Activated T-cell treated with anti-CD3 and anti-CD28 coated beads for 24 hours (primary cell): ENCODE measurements at places on chromosomes 3 and 15.

- DNase-seq: no peak
Observed at GRCh38 chr3:52243791-52244628, 1.5 kb upstream of the PPM1M start.

DNA sequence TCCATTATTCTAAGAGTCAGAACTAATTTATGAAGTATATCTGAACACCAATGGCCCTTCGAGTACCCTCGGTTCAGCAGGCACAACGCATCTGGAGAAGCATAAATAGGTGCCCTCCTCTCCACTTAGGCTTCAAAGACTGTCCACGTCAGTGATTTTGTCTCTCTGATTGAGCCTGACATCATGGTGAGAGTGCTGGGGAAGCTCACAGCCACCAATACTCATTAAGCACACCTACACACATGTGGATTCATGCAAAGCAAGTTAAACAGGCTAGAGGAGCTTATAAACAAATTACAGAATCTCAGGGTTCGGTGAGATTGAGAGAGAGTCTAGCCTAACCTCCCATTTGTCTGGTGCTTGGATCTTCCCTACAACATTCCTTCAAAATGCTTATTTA lies 3.6 kb downstream of the CLDN1 start:
- no peak for DNase-seq

DNA sequence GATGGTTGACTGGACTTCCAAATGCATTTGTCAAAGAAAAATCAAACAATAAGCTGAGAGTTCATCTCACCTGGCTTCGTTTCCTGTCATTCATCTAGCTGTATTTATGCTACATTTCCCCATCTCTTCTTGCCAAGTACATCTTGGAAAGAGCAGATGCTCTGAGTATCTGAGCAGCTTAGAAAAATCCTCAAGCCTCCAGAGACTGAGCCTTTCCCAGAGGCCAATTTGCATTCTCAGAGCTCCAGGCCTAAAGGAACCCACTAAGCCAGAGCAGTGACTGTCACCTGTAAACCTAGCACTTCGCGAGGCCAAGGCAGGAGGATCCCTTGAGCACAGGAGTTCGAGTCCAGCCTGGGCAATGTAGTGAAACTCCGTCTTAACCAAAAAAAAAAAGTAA lies 100.5 kb downstream of the XXYLT1 start:
- DNase-seq: no peak

- DNase-seq: no peak
Observed at GRCh38 chr3:1910322-1910721, 188.3 kb upstream of the CNTN4 start.

DNA sequence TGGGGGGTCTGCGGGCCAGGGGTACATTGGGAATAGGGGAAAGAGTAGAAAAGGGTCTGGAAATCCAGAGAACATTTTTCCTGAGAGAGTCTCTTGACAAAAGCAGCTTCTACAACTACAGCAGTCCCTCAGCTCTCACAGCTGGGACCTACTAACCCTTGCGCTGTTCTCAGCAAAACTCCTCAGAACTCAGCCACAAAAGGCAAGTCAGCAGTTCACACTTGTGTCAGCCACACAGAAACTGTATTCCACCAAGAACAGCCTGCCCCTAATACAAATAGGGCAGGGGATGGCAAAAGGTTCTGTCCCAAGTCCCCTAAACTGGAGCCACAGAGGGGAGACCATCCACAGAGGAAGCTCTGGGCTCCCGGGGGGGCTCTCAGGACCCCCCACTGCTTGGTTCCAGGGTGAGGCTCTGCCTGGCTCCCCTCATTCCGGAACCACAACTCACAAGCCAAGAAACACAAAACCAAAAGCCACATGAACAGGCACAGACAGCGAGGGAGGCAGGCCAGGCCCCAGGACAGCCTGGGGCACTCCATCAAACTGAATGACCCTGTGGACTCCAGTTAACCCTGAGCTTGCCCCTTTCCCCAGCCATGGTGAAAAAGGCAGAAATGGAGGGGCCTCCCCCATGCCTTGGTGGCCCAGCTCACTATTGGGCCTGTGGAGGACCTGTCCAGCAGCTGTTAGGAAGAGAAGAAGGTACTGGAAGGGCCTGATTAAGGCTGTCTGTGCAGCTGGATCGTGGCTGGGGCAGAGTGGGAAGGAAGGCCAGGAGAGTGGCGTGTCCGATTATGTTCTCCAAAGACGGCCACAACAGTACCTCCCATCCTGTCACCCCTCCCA lies 162.0 kb downstream of the CHSY1 start:
- no peak for DNase-seq

- no peak for DNase-seq
Observed at GRCh38 chr15:52746162-52746757, 43.9 kb downstream of the ONECUT1 start.

DNA sequence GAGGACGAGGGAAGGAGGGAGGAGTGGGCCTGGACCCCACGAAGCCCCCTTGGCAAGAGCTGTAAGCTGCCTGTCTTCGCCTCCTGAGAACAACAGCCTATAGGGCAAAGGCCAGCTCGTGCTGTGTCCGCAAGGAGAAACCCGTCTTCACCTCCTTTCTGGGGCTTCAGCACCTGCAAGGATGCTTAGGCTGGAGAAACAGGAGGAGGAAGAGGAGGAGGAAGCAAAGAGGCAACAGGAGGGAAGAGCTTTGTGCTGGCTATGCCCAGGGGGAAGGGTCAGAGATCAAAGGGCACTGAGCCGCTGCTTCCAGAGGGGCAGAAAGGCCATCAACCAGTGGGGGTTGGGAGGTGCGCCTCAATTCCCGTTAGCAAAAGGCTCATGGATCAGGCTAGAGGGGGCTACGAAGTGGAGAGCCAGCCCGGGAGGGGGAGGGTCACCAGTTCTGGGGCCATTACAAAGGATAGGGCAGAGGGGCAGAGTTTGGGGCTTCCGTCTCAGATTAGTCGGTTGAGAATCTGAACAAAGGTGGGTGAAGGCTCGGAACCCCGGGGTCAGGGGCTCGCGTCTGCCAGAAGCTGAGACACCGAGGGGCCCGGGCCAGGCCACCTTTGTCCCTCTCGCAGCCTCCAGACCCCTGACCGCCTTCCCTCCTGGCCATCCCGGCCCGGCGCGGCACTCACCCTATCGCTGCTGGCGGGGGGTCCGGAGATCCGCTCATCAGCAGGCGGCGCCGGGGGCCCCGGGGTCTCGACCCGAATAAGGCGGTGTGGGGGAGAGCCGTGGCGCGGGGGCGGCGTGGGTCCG lies 792 bp downstream of the SHF start:
- DNase-seq: no peak

GRCh38 chr15:27438403-27439375 lies 467.7 kb downstream of the GABRG3 start:
- no peak for DNase-seq

DNA sequence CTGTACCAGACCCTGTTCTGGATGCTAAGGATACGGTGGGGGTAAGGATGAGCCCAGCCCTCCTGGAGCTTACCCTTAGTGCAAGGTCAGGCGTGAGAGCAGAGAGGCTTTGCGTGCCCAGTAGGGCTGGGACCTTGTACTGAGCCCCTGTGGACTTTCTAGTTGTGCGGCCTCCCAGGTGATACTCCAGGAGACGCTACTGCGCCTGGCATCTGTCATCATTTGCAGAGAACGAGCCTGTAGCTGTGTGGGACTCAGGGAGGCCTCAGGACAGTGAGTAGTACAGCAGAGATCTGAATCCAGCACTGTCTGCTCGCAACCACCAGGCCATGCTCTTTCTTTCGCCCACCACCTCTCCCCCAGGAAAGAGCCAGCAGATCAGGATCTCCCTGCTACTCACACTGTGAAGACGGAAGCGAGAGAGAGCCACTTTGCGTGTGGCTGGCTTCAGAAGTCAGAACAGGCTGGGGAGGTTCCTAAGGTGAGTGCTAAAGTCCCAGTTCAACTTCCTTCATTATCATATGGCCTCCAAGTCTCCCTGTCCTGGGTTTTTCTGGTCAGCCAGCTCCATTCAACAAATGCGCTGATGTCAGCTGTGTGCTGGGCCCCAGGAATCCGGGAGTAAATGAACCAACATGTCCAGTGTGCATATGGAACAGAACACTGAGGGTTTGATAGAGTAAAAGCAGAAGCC lies 38.2 kb upstream of the ITGA11 start:
- no peak for DNase-seq

DNA sequence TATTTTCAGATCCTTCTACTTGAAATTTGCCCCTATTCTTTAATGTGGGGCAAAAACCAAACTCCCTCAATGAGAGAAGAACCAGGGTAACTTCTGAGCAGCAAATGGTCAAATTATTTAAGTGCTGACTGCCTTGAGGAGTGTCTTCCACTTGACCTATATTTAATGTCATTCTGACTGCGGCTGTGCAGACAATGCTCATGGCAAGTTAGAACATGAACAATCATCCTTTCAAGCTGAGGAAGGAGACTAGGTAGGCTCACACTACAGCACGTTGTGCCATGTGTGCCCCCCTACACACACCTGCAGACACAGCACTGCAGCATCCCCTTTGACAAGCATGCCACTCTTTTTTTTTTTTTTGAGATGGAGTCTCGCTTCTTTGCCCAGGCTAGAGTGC lies 98.2 kb downstream of the OSBPL10 start:
- DNase-seq: no peak

- DNase-seq: no peak
Observed at GRCh38 chr3:189108735-189109134, 63.0 kb upstream of the TPRG1 start.

DNA sequence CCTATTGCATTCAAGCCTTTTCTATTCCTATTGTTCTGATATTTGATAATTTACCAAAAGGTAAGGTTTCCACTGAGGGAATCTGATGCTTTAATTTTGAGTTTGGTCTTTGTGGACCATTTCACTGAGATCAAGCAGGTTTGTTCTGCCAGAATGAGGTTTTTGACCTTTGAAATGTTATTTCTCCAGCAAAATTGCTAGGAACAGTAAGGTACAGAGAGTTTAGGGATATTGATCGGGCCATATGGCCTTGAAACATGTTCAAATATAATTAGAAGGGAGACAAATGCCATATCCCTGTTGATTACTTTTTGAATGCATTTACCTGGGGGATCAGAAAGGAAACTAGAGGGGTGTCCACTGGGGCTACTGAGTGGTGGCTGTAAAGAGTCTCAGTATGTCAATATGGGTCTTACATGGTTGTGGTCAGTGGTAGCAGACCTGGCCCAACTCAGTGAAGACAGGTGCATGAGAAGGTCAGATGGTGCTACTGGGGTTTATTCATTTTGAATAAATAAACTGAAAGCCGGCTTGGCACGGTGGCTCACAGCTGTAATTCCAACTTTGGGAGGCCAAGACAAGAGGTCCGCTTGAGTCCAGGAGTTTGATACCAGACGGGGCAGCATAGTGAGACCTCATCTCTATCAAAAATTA lies 100.2 kb downstream of the SV2B start:
- no peak for DNase-seq

DNA sequence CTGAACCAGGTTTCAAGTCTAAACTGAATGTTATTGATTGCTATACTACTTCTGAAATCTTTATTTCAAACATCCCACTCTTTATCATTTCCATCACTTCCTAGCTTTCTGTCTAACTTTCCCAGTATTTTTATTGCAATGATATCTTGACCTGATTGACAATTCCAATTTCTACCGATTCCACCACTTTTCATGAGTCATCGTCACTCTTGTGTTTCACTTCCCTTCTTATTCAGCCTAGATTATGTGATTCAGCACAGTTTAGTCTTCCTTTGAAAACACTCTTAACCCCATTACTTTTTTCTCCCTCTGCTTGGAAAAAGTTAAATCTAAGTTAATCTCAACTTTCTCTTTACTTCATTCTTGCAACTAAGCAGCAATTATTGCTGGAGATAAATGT lies 62.6 kb downstream of the SLC7A14 start:
- no peak for DNase-seq

- DNase-seq: no peak
Observed at GRCh38 chr3:124700880-124701684, 29.2 kb upstream of the UMPS start.

DNA sequence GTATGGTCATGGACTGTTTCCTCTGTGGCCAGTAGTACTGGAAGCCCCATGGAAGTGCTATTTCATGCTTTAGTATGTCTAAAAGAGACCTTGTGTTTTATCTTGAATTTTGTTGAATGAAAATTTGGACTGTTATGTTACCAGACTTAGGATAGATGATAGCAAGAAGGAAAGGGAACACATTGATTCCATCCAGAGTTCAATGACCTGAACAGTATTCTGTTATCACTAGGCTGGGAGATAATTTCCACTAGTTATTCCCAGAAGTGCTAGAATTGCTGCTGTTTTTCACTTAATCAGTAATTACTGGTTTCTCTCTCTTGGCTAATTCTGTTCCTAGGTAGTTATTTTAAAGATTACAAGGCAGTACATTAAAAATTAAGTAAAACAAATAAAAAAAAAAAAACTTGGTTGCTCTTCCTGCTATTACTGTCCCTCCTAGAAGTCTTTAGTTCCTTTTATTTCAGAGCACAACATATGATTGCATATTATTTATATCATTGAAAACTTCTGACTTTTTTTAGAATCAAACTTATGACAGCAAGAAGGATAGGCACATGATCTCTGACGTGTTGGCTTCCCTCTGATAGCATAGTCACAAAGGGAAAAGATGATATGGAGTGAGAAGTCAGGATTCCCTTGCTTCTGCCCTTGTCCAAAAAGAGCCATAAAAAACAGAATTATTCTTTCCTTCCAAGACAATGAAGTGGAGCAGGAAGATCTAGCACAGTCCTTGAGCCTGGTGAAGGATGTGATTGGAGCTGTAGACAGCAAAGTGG lies 72.2 kb downstream of the KLHL25 start:
- no peak for DNase-seq

DNA sequence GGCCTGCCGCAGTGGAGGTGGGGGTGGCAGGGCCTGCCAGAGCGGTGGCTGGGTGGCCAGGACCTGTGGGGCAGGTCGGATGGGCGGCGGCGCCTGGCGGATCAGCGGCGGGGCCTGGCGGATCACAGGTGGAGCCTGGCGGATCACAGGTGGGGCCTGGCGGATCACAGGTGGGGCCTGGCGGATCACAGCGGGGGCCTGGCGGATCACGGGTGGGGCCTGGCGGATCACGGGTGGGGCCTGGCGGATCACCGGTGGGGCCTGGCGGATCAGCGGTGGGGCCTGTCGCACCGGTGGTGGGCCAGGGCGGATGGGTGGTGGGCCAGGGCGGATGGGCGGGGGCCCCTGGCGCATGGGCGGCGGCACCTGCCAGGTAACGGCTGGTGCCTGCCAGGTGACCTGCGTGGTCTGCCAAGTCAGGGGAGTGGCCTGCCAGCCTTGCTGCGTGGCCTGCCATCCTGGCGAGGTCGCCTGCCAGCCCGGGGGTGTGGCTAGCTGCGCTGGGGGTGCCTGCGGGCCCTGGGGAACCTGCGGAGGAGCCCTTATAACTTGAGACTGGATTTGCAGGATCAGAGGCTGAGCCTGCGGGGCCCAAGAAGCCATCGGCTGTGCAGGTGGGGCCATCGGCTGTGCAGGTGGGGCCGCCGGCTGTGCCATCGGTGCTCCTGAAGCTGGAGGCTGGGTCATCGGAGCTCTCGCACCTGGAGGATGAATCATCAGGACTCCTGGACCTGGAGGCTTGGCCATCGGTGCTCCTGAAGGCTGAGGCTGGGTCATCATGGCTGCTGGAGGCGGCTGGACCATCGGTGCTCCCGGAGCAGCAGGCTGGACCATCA lies 1.3 kb downstream of the MAGEL2 start:
- DNase-seq: no peak

GRCh38 chr3:126466886-126467610 lies 8.6 kb downstream of the ZXDC start:
- no peak for DNase-seq
